ENCODE measurements at places on chromosomes 11 and 22.

DNA sequence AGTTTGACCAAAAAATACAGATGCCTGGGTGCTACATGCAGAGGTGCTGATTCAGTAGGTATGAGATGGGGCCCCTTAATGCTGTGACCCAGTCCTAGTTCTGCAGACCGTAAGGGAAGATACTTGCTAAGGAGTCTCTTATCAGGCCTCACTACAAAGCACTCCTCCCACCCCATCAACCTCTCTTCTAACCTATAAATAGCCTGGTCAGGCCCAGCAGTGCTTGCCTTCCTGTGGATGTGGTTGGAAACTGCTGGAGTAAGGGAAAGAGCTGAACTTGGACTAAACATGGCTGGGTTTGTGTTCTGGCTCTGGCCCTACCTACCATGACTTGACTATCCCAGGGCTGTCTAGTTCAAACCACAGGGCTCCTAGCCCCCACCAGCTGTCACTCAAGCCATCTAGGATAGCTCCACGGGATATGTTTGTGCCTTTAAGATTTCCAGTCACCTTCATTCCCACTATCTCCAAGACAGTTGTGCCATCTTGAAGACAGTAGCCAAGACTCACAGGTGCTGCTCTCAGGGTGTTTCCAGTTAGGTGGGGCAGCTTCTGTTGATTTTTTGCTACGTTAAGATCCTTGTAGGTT lies 9.5 kb upstream of the DKK3 start:
- no peak for DNase-seq

DNA sequence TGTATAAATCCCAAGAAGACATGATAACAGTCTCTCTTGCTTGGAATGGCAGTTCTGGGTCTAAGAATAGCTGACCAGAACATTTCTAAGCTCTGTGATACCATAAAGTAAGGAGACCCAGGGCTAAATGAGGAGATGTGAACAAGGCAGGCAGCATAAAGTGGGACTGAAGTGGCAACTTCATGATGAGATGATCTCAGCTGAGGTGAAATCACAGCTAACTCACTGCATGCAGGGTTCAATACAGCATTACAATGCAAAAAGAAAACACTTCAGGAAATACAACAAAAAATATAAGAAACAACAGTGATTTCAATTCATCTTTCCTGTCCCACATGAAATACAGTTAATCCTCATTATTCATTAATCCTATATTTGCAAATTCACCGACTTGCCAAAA lies 44.6 kb downstream of the MRE11 start:
- DNase-seq = no peak

GRCh38 chr11:75293903-75294302 lies 53.3 kb downstream of the TPBGL start:
- DNase-seq = no peak

GRCh38 chr11:95335989-95336388 lies 105.0 kb upstream of the SESN3 start:
- no peak for DNase-seq

DNA sequence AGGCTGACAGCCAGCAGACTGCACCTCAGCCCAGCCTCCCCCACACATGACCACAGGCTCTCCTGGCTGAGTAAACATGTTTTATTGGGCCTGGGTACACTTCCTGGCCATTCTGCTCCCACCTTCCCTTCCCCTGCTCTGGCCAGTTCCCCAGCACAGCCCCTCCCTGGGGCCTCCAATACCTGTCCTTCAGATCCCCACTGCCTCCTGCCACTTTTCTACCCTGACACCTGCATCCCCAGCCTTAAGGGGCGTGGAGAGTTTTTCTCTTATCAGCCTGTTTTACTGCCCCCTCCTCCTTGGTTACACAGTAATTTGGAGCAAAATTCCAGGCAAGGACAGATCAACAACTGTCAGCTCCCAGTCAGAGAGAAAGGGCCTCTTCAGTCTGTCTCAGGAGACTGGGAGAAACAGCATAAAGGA lies at the start of gene ISX:
Gene ISX (plus strand): TSS at position 363 of the 423 bp plus-strand sequence. CDS start 930 bp downstream, outside the sequence.
- no peak for DNase-seq

- DNase-seq = no peak
Observed at GRCh38 chr11:110772863-110773262, 60.6 kb upstream of the ARHGAP20 start.

DNA sequence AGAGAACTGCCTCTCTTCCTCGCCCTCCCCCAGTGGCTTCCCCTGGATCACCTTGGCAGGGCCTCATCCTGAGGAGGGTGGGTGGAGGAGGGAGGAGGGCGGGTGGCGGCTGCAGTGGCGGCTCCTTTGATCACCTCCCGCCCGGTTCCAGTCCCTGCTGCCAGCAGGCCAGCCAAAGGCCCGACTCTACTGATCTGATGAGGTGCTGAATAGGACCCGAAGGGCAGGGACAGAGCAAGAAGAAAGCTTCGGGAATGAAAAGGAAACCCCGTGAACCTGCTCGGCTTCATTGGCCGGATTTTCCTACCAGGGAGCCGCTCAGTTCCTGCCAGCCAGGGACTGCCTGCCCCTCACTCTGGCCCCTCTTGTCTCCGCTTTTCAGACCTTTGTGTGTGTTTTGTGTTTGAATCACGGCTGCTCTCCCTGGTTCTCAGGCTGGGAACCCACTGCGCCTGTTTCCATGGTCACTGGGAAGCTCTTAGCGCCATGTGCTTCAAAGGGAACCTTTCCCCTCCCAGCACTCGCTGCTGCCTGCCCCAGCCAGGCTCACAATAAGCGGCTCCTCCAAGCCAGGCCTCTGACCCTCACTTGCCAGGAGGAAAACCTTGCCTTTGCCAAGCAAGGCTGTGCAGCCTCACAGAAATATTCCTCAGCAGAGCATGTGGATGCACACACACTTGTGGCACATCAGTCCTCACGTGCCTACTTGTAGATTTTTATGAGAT lies 56.8 kb downstream of the C22orf31 start:
- no peak for DNase-seq

DNA sequence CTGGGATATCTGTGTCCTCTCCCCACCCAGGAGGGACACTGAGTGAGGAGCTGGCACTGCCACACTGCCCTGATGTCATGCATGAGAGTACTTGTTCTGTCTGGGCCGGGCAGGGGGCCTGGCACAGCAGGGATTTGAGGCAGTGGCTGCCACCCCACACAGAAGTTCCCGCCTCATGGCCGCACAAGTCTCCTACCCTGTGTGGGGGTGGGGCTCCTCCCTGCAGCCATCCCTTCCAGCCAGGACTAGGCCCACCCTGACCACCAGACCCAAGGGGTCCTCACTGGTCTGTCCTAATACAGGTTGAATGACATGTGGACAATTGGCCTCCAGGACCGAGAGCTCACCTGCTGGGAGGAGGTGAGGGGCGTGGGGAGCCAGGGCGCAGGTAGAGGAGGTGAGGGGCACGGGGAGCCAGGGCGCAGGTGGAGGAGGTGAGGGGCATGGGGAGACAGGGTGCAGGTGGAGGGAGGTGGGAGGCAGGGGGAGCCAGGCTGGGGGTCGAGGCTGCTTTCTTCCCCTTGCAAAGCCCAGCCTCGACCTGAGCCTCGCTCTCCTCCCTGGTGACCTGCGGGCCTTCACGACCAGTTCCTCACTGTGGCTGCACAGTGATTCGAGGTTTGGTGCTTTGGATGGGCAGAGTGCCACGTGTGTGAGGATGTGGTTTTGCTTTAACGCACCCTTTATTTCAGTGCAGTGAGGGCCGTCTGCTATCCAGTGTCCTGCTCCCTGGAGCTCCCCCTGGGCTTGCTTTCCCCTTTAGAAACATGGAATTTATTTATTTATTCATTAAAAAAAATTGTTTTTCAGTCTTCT lies 7.4 kb downstream of the LZTR1 start:
- DNase-seq = no peak

DNA sequence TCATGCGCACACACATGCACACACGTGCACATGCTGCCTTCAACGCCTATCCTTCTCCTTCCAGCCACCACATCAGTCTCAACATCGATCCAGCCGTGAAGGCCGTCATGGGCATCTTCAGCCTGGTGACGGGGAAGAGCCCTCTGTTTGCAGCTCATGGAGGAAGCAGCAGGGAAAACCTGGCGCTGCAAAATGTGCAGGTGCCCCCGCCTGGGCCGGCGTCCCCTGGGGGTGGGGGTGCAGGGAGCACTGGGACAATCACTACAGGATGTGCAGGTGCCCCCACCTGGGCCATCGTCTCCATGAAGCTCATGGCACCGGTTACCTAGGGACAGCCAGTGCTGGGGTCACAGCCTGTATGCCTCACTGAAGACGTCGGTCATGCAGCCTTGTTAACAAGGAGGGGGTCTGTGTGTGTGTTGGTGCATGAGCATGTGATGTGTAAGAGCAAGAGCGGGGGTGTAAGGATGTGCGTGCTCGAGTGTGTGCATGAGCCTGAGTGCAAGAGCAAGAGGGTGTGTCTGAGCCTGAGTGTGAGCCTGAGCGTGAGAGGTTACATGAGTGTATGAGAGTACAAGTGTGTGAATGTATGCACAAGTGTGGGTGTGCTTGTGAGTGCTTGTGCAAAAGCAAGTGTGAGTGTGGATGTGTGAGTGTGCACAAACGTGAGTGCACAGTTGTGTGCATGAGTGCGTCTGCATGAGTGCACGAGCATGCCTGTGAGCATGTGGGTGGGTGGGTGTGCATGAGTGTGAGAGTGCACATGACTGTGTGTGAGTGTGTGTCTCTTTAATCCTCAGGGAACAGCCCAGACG lies 31.5 kb downstream of the NADSYN1 start:
- DNase-seq = no peak

GRCh38 chr11:96074551-96075310 lies 150.8 kb upstream of the MTMR2 start:
- DNase-seq = no peak

DNA sequence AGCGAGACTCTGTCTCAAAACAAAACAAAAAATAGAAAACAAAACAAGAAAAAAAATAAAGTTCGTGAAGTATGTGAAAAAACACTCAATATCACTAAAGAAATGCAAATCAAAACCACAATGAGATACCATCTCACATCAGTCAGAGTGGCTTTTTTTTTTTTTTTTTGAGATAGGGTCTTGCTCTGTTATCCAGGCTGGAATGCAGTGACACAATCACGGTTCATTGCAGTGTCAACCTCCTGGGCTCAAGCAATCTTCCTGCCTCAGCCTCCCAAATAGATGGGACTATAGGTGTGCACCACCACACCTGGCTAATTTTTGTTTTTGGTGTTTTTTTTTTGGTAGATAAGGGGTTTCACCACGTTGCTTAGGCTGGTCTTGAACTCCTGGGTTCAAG lies 37.5 kb downstream of the ATG16L2 start:
- DNase-seq = no peak

DNA sequence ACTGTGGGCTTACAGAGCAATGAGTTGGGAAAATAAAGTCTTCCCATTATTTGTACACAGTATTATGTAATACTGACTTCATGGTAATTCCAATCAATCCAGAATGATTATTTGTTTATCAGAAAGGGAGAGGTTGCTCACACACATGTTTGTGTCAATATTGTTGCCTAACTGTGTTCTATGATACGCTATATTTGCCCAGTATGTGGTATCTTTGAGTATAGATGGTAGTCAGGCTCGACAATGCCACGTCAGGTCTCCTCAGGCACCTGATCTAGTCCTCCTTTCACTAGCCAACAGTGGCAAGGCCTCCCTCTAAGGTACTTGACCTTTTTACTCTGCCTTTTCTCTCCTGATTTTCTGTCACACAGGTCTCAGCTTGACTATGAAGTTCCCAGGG lies 5.3 kb downstream of the DNHD1 start:
- no peak for DNase-seq

GRCh38 chr22:40181323-40181722 lies 3.6 kb downstream of the TNRC6B start:
- no peak for DNase-seq

DNA sequence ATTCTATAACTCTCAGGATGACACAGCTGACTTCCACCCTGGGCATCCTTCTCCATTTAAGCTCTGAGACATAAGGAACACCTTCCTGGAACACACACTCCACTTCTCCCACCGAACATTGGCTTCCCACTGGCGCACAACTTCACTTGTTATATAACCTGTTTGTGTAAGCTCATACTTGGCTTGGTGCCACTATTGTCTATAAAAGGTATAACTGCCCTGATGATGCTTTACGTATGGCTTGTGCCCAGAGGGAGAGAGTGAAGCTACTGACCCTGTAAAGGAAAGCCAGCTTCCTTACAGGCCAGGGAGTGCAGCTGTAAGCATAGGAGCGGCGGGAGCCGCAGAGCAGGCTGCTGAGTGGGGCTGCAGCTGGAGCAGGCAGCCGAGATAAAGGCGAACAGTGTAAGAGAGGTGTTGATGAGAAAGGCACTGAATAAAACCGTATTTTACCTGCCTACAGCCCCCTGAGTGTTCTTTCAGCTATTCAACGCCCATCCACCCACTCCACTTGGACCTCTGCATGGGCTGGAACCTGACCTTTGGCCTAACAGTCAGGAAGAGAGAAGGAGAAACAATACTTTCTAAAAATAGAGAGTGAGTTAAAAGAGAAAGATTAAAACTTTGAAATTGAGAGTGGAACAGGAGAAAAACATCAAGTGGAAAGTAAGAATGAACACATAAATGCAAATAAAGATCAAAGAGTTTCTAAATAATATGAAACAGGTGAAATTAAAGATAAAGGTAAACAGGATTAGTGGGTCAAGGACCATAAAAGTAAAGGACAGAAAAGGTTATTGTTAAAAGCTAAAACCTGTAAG lies 252.1 kb upstream of the ARHGAP42 start:
- no peak for DNase-seq

- DNase-seq = no peak
Observed at GRCh38 chr11:86934926-86935579, 20.1 kb downstream of the FZD4 start.

- DNase-seq = no peak
Observed at GRCh38 chr22:37545703-37546436, 14.4 kb upstream of the CDC42EP1 start.

DNA sequence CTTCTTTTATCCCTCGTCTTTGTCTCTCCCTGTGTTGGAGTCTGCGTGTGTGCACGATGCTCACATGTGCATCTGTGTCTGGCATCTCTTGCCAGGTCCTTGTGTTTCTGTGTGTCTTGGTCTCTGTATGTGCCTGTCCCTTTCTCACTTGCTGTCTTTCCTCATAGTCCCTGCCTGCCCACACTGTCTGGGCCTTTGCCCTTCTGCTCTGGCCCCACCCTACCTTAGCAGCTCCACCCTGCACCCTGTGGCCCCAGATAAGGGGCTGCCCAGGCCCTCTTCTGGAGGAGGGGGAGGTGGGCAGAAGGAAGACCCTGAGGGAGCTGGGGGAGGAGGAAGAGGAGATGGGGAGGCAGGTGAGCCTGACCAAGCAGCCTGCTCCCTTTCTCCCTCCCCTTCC lies 2.8 kb downstream of the EHBP1L1 start:
- DNase-seq = no peak

DNA sequence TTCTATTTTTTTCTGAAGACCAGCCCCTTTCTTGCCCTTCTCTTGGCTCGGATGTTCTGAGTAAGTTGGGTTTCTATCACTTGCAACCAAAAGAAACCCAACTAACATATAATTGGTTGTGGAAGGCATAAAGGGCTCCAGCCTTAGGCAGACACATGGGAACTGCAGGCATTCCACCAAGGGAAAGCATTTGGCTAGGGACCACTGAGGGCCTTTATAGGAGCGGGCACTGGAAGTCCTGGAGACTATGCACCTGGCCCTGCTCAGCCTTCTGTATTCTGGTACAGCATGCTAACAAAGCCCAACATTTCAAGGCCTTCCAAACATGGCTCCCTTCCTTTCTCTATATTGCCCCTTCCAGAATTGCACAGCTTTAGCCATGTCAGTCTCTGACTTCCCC lies 17.6 kb upstream of the LMO1 start:
- DNase-seq = no peak

- DNase-seq = no peak
Observed at GRCh38 chr22:21106000-21106399, 60.3 kb downstream of the LRRC74B start.

GRCh38 chr11:10076458-10077141 lies 217.4 kb downstream of the SBF2 start:
- no peak for DNase-seq

GRCh38 chr11:73186294-73186850 lies 31.7 kb upstream of the P2RY2 start:
- no peak for DNase-seq

GRCh38 chr22:30031764-30032455 lies 48.4 kb upstream of the HORMAD2 start:
- DNase-seq = no peak
